ENCODE measurements at places on chromosomes 13 and 19.

- no peak for DNase-seq
Observed at GRCh38 chr19:50677636-50678035, 28.4 kb downstream of the C19orf81 start.

- DNase-seq, result no peak
Observed at GRCh38 chr13:102131246-102131645, 270.6 kb downstream of the FGF14 start.

DNA sequence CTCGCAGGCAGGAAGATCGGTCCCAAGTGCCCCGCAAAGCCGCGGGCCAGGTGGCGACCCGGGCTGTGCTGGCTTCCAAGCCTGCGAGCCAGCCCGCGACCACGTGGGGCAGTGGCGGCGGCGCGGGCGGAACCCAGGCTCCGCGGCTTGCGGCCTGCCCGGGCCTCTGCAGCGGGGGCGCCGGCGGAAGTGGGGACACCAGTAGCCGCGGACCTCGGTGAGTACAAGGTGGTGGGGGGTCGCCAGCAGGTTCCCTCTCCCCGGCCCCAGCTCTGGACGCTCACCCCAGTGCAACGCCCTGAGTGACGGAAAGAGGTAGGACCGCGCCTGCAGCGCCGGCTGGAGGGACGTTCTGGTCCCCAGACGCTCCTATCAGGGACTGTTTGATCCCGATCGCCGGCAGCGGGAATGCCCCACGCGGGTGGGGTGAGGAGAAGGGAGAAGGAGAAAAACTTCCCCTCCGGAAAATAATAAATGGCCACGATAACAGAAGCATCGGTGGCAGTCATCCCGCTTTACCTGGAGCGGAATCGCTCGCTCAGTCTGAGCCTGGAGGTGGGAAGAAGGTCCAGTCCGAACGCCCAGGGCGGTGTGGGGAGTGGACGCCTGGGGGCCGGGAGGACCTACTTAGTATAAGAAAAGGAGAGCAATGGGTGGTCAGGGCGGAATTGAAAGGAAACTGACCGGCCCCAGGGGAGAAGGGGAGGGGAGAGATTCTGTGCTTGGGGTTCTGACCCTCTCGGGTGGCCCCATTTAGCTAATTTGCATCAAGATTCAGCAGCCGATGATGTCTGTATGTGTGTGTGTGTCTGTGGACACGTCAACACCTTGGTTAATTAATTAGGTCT lies at the start of gene GEMIN7:
Gene GEMIN7 (plus strand): TSS at position 198 of the 848 bp plus-strand sequence. CDS start 10,855 bp downstream, outside the sequence.
- DNase-seq, result no peak

GRCh38 chr13:24328145-24328544 lies 18.8 kb downstream of the C1QTNF9 start:
- no peak for DNase-seq

GRCh38 chr19:1045247-1045603 lies 5.3 kb downstream of the ABCA7 start:
- no peak for DNase-seq

GRCh38 chr13:40042991-40043390 lies 387.5 kb downstream of the COG6 start:
- DNase-seq, result no peak

DNA sequence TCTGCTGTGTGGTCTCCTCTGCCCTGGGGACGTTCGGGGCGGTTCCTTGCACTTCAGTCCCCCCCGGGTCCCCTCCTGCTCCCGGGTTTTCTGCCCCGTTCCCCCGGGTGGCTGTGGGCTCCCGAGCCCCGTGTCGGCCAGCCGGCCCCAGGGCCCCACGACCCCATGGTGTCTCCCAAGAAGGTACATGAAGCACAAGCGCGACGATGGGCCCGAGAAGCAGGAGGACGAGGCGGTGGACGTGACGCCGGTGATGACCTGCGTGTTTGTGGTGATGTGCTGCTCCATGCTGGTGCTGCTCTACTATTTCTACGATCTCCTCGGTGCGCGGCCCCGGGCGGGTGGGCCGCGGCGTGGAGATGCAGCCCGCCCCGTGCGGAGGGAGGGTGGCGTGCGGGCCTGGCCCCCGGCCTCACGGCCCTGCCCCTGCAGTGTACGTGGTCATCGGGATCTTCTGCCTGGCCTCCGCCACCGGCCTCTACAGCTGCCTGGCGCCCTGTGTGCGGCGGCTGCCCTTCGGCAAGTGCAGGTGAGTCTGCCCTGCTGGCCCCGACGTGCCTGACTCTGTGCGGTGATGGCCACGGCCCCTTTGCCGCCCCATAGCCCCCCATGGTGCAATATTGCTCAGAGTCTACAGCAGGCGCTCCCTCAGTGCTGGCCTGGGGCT lies 11.3 kb downstream of the SPPL2B start:
- no peak for DNase-seq

DNA sequence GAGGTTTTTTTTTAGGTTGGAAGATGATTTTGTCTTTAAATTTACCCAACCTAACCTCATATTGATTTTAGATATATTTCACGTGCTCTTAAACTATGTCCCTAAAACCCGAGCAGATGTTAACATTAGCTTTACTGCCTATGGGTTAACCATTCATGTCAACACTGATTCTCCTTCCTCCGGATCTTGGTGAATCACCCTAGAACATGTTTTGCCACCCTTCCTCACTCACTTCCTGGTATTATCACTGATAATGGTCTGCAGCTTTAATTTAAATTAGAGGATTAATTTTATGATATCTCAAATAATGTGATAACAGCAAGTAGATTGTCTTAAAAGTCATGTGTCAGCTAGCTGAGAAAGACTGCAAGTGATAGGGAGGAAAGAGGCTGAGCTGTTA lies 31.9 kb downstream of the HTR2A start:
- DNase-seq, result no peak

GRCh38 chr19:43541920-43542650 lies 9.1 kb downstream of the ZNF575 start:
- DNase-seq, result no peak

DNA sequence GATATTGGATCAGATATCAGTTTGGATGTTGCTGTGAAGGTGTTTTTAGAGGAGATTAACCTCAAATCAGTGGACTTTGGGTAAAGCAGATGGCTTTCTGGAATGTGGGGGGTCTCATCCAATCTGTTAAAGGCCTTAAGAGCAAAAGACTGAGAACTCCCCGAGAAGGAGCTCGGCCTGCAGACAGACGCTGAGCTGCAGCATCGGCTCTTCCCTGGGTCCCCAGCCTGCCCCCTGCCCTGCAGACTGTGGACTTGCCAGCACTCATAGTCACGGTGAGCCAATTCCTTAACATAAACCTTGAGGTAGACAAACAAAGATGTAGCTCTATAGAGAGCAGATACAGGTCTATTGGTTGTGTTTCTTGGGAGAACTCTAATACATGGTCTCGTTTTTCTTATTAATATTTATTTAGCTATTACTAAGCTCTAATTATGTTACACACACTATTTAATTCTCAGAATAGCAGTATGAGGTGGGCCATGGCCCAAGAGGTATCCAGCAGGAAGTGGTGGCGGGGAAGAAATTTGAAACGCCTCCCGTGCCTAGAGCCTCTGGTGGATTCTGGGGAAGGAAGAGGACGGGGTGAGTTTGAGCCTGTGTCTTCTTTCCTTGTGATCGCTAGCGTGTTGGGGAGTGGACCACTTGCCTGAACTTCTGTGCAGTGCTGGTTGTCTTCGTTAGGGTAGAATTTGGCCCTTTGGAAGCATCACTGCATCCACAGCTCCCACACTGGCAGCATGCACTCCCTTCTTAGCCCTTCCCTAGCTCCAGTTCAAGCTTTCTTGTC lies 305.3 kb downstream of the TEX29 start:
- no peak for DNase-seq

GRCh38 chr19:47404334-47405196 lies 14.8 kb downstream of the MEIS3 start:
- DNase-seq, result peak; percentile 9

DNA sequence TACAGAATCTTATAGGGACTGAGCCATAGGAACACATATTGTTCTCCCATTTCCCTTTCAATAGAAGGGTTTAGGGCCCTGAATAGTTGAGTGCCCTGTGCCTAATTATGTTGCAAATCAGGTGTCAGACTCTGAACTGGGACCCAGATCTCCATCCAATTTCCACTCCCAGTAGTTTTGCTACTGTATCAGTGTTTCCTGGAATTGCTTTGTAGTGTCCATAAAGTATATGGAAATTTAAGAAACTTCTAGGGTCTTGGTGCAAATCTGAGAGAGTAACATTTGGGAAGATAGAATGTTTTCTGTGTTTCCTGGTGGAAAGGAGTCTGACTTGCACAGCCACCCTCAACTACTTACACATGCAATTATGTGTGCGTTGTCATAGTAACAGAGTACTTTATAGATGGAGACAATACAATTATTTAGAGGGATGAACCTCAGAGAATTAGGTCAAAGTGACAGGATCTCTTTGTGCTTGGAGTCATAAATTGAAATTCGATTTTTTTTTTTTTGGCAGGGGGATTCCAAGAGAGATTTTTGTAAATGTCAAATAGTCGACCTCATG lies 646 bp upstream of the SLC10A2 start:
- DNase-seq, result no peak

DNA sequence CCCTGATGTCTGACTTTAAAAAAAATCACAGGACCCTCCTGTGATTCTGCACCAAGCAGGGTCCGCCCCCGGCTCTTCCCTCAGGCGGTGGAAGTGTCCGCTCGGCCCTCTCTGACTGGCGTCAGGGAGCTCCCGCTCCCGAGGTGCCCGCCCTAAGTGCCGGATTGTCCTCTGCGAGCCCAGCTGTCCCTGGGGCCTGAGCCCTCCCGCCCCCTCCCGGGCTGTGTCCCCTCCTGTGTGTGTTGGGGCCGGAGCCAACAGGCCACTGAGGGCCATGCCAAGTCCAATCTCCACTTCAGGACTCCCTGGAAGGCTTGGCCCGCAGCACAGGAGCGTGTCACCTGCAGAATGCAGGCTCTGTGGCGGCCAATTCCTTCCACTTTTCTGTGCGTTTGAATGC lies 25.4 kb downstream of the MAP2K2 start:
- DNase-seq, result no peak

DNA sequence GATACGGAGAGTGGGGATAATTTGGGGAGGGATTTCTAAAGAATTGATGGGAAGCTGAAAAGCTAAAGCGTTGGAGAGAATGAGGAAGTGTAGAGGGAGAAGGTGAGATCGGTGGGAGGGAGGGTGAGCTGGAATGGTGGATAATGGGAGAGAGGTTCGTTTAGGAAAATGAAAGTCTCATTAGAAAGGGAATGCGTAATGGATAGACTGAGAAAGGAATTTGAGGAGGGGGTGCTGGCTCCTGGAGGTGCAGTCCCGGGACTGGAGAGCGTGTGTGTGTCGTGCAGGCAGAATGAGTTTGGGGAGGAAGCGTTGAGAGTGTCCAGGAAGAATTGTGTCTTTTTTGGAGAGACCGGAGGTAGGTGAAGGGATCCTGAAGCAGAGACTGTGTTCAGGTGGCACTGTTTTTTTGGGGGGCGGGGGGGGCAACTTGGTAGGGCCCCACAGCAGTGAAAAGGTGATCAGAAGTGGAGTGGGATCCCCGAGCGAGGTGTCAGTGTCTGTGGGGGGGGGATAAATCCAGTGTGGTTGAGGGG lies 1.4 kb downstream of the ACTN4 start:
- DNase-seq, result no peak

DNA sequence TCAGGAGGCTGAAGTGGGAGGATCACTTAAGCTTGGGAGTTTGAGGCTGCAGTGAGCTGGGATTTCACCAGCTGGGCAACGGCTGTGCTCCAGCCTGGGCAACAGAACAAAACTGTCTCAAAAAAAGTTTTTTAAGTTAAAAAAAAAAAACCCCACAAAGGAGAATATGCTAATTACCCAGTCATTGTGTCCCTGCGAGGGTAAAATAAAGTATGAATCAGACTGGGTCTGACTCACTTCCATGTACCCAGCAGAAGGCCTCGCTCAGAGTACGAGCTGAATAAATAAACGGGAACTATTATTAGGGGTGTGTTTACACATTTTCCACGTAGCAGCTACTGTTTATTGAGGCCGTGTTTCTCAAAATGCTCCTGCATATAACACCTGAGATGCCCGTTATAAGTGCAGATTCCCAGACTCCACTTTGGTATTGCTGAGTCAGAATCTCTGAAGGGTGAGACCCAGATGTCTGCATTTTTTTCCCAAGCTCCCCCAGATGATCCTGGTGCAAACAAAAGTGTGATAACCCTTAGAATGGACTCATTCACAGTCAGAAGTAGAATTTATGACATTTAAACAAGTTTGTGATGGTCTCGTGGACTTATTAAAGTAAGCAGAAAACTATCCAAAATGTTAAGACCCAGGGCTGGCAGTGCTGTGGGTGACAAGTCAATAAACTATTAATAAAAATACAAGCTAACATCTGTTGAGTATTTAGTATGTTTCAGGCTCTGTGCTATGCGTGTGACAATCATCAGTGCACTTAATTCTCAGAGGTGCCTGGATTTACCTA lies 28.2 kb downstream of the KCNC3 start:
- no peak for DNase-seq

GRCh38 chr13:66506979-66507378 lies 723.2 kb downstream of the PCDH9 start:
- no peak for DNase-seq

GRCh38 chr13:100944791-100945345 lies 270.3 kb upstream of the TMTC4 start:
- no peak for DNase-seq

GRCh38 chr19:47419030-47419783 lies at the start of gene MEIS3:
MEIS3 (minus strand) TSS chr19:47419527; CDS start chr19:47419081, 446 bp downstream.
- no peak for DNase-seq

GRCh38 chr19:54114340-54115108 lies 933 bp downstream of the TFPT start:
- DNase-seq, result no peak

GRCh38 chr19:35601971-35602370 lies 10.6 kb upstream of the HAUS5 start:
- no peak for DNase-seq

DNA sequence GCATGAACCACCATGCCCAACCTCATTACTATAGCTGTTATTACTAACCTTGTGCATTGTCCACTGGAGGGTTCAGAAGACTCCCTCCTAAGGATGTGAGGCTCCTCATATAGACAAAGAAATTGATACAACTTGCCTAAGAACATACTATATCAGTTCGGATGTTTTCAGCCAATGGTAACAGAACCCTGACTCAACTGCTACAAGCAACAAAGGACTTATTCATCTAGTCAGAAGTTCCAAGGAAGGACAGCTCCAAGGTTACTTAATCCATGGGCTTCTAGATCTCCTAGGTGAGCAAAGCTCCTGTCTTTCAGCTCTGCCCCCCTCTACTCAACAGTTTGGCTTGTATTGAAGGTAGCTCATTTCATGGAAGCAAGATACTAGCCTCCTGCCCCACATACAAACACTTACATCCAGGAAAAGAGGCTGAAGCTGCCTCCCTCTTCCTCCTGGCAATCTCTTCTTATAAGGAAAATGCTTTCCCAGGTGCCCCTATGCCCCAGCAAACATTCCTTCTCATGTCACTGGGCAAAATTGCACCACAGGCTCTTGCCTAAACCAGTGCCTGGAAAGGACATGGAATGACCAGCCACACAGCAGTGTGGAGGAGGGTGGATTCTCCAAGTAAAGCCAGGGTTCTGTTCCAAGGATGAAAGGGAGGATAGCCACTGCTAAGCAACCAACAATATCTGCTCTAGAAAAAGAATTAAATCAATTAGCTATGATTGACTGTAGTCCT lies 497.8 kb downstream of the FOXO1 start:
- DNase-seq, result no peak
